Ovary (tissue), 10 donors: ENCODE measurements at places on chromosomes 7 and 10. TPM values are rescaled to one million over a fixed set of nuclear protein-coding genes. Genes with fewer than 3 reads are reported as not detected.

DNA sequence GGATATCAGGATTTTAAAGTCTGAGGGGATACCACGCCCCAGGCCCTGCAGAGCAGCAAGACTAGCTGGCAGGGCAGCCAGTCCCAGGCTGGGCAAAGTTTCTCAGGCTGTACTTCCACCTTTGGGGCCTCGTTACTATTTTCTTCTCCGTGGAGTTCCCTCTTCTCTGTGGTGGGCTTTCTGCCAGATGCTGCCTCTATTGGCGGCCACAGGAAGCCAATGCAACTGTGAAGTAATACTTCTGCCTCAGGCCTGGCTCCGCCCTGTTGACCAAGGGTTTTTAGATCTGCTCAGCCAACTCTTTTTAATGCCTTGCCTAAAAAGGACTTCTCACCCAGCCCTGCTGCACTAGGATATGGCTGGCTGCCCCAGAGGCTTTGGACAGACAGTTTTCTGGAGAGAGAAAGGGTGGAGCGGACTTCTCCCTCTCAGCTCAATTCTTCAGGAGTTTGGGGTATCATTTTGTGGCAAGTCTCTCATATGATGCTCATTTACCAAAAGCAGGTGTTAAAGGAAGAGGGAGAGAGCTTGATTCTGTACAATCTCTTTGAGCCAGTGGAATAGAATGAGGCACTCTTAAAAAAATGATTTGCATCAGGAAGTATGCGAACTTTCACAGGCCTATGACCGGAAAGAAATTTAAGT, 67.4 kb downstream of the HHEX start:
- no peaks in the 10 kb centered on the region for H3K4me1 ChIP-seq
- H3K36me3 ChIP-seq = no peaks in the 10 kb centered on the region
- H3K27ac ChIP-seq = no peak overlapping the region
- DNase-seq = peak; percentile 47

DNA sequence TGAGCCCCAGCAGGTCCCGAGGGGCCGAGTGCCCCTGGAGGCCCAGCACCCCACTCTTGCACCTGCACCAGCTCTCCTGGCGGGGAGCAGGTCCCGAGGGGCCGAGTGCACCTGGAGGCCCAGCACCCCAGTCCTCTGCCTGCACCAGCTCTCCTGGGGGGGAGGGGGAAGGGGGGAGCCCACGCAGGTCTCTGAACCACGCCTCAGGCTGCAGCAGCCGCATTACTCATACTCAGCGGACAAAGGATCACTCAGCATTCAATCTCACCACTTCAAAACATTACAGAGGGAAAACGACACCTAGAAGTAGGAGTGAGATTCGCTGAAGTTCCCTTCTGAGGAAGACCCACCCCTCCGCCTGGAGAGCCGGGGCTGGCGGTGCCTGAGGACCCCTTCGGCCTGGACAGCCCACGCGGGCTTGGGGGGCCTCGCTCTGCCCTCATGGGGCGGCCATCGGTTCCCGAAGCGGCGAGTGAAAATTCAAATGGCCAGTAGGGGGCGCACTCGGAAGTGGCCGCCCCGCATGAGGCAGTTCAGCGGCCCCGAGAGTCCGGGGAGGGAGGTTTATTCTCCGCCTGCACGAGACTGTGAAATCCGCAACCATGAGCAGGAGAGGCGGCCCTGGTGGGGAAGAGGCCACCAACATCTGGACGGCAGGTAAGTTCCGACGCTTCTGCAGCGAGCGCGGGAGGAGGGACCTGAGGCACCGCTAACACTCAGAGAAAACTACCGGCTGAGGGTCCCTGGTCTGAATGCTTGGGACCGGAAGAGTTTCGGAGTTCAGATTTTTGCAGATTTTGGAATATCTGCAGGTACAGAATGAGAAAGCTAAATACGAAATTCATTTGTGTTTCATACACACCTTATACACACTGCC, 1.1 kb upstream of the GPER1 start:
- H3K4me3 ChIP-seq = peak overlapping the region; percentile 40
- H3K27me3 ChIP-seq = no peaks in the 10 kb centered on the region
- no peaks in the 10 kb centered on the region for H3K36me3 ChIP-seq
- DNase-seq = peak; percentile 78

DNA sequence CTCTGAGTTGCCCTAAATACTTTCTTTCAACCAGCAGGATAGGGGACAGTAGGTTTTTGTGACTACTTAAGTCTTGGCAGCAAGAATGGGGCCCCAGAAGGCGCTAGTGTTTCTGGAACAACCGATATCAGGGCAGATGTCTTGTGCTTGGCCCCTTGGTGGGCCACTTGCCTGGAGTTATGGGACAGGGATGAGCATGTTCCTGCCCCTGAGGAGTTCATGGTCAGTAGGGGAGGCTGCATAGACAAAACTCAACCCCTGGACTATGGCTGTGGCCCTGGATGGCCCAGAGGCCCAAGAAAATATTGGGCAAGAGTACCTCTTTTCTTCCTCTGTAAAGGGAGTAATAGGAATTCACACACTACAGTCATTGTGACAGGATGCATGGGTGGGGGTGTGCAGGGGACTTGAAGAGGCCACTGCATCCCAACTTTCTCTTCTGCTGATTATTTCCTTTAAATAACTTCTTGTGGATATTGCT, 57.7 kb upstream of the IGFBP3 start:
- H3K27ac ChIP-seq = no peak overlapping the region
- H3K4me1 ChIP-seq = peaks cover 10% of the 10 kb centered on the region
- no peak overlapping the region for H3K4me3 ChIP-seq
- H3K27me3 ChIP-seq = no peaks in the 10 kb centered on the region
- no peaks in the 10 kb centered on the region for H3K36me3 ChIP-seq

GRCh38 chr10:35040760-35041501, 49.2 kb downstream of the CUL2 start:
- peaks cover 6% of the 10 kb centered on the region for H3K4me1 ChIP-seq
- DNase-seq = no peak
- no peak overlapping the region for H3K27ac ChIP-seq
- H3K4me3 ChIP-seq = no peak overlapping the region
- no peaks in the 10 kb centered on the region for H3K27me3 ChIP-seq

GRCh38 chr10:113226831-113227445, 276.9 kb downstream of the TCF7L2 start:
- no peaks in the 10 kb centered on the region for H3K27me3 ChIP-seq
- H3K4me3 ChIP-seq = no peak overlapping the region
- H3K27ac ChIP-seq = no peak overlapping the region
- H3K4me1 ChIP-seq = no peaks in the 10 kb centered on the region
- no peak for DNase-seq
- no peaks in the 10 kb centered on the region for H3K36me3 ChIP-seq

GRCh38 chr7:29113384-29114102, 32.8 kb downstream of the CPVL start:
- no peak overlapping the region for H3K27ac ChIP-seq
- DNase-seq = no peak
- peaks cover 5% of the 10 kb centered on the region for H3K4me1 ChIP-seq
- H3K4me3 ChIP-seq = no peak overlapping the region
- H3K27me3 ChIP-seq = no peaks in the 10 kb centered on the region
- no peaks in the 10 kb centered on the region for H3K36me3 ChIP-seq

GRCh38 chr10:114635797-114636550, 22.1 kb downstream of the ABLIM1 start:
- no peak overlapping the region for H3K27ac ChIP-seq
- H3K36me3 ChIP-seq = no peaks in the 10 kb centered on the region
- H3K27me3 ChIP-seq = no peaks in the 10 kb centered on the region
- H3K4me1 ChIP-seq = peaks cover 9% of the 10 kb centered on the region
- H3K4me3 ChIP-seq = no peak overlapping the region

Gene NPC1L1
- 0.10 TPM for total RNA-seq

Gene OR13A1
- not detected for total RNA-seq

Gene PDSS1
- 3.3 TPM for total RNA-seq
